ENCODE measurements at places on chromosomes 13 and 19. TPM values are rescaled to one million over a fixed set of nuclear protein-coding genes. Genes with fewer than 3 reads are reported as not detected.
A peak's percentile ranks its signal among the peaks of the same experiment; 100 is the strongest.

DNA sequence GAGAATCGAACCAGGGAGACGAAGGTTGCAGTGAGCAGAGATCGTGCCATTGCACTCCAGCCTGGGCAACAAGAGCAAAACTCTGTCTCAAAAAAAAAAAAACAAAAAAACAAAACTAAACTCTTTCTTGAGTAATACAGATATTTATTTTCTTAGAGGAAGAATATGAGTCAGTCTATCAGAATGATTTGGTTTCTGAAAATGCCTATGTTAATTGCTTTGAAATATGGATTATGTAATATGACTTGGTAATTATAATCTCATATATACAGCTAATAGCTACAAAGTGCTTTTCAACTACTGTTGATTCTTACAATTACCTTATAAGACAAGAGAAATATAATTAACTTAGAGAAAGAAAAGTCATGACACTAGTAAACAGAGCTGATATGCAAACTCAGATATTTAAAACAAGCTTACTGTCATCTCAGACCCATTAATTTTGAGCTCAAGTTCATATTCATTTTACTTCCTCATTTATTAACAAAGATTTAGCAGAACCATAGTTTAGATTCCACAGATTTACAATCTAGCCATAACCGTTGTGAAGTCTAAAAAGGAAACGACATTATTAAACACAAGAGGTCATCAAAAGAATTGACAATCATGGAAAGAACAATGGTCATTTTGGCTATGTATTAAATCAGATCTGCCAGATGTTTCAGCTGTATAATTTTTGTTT is 88.0 kb downstream of the TBC1D4 start:
- no peaks in the 10 kb centered on the region for H3K27me3 ChIP-seq
- H3K27ac ChIP-seq, result no peak overlapping the region
- H3K36me3 ChIP-seq, result peaks cover 7% of the 10 kb centered on the region
- H3K4me3 ChIP-seq, result no peak overlapping the region

DNA sequence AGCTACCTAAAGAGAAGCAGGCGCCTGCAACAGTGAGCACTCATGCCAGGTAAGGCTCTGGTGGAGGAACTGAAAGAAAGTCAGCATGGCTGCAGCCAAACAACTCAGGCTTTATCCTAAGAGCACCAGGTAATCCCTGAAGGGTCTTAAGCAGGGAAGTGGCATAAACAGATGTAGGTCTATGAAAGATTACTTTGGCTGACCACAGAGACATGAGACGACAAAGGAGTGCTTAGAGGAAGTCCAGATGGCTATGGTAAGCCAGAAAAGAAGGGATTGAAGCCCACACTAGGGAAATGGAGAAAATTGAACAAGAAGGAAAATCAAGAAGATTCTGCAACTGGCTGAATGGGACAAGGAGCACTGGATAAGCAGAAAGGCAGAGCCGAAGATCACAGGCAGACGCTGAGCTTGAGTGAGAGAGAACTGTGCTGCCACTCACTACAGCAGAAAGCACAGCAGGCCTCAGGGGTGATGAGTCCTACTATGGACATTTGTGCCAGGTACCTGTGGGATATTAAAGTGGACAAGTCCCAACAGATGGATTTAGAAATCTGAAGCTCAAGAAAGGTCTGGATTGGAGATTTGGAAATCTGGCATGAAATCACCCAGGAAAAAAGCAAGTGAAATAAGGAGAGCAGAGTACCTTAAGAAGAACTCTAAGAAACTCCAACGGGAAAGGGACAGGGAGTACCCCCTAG is 4.2 kb downstream of the RCBTB1 start:
- H3K27ac ChIP-seq, result no peak overlapping the region
- DNase-seq, result no peak
- H3K27me3 ChIP-seq, result peaks cover 6% of the 10 kb centered on the region

The COG3 gene
- total RNA-seq, result 30.4 TPM

- peak overlapping the region; percentile 51 for H3K4me3 ChIP-seq
- peaks cover 34% of the 10 kb centered on the region for H3K4me1 ChIP-seq
- H3K27me3 ChIP-seq, result no peaks in the 10 kb centered on the region
- DNase-seq, result no peak
- no peaks in the 10 kb centered on the region for H3K36me3 ChIP-seq
- H3K27ac ChIP-seq, result no peak overlapping the region
Observed at GRCh38 chr19:56117889-56118288, 3.2 kb downstream of the ZNF787 start.

- H3K4me1 ChIP-seq, result peaks cover 17% of the 10 kb centered on the region
- no peak overlapping the region for H3K27ac ChIP-seq
- no peak overlapping the region for H3K4me3 ChIP-seq
- H3K27me3 ChIP-seq, result no peaks in the 10 kb centered on the region
Observed at GRCh38 chr13:113499936-113500335, 9.4 kb upstream of the DCUN1D2 start.

GRCh38 chr19:33804021-33804799 is 7.5 kb downstream of the KCTD15 start:
- H3K36me3 ChIP-seq, result peaks cover 12% of the 10 kb centered on the region
- no peak overlapping the region for H3K27ac ChIP-seq
- H3K4me3 ChIP-seq, result no peak overlapping the region

- H3K4me1 ChIP-seq, result peaks cover 11% of the 10 kb centered on the region
- H3K27me3 ChIP-seq, result peaks cover 3% of the 10 kb centered on the region
- H3K36me3 ChIP-seq, result no peaks in the 10 kb centered on the region
- no peak for DNase-seq
Observed at GRCh38 chr19:31803835-31804446, 454.7 kb upstream of the TSHZ3 start.

The PODNL1 gene
- total RNA-seq, result 0.48 TPM

DNA sequence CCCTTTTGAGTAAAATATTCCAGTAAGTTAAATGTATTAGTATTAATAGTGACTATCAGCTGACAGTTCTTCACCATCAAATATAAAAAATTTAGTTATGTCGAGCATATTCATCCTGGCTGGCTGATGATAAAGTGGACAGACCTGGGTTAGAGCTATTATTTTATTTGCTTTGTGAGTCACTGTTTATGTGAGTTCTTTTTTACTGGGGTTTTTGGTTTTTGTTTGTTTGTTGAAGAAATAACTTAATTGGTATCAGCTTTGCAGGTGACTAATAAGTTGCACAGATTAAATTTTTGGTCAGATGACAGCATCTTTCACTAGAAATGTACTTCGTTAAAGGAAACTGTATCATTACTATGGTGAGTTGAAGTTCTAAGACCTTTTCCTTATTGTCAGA is 224.7 kb downstream of the GGACT start:
- H3K4me3 ChIP-seq, result no peak overlapping the region
- H3K36me3 ChIP-seq, result peaks cover 22% of the 10 kb centered on the region
- no peak overlapping the region for H3K27ac ChIP-seq
- DNase-seq, result no peak
- peaks cover 27% of the 10 kb centered on the region for H3K4me1 ChIP-seq
- H3K27me3 ChIP-seq, result no peaks in the 10 kb centered on the region

The TECR gene
- 240 TPM for total RNA-seq

- H3K36me3 ChIP-seq, result peaks cover 45% of the 10 kb centered on the region
- no peak overlapping the region for H3K4me3 ChIP-seq
- peak overlapping the region; percentile 6 for H3K27ac ChIP-seq
- H3K4me1 ChIP-seq, result peaks cover 61% of the 10 kb centered on the region
- no peaks in the 10 kb centered on the region for H3K27me3 ChIP-seq
- no peak for DNase-seq
Observed at GRCh38 chr13:98496966-98497365, 79.9 kb downstream of the STK24 start.

GRCh38 chr13:97502181-97502580 is 68.2 kb downstream of the RAP2A start:
- no peak overlapping the region for H3K4me3 ChIP-seq
- peaks cover 8% of the 10 kb centered on the region for H3K4me1 ChIP-seq
- no peaks in the 10 kb centered on the region for H3K27me3 ChIP-seq
- H3K36me3 ChIP-seq, result no peaks in the 10 kb centered on the region

- no peak for DNase-seq
- peaks cover 9% of the 10 kb centered on the region for H3K4me1 ChIP-seq
- no peaks in the 10 kb centered on the region for H3K27me3 ChIP-seq
- no peak overlapping the region for H3K27ac ChIP-seq
- H3K4me3 ChIP-seq, result no peak overlapping the region
Observed at GRCh38 chr13:50636007-50636704, 207.3 kb downstream of the DLEU7 start.

The SPACA4 gene
- not detected for total RNA-seq

The TMC4 gene
- 42.1 TPM for total RNA-seq

GRCh38 chr13:52931539-52932431 is 83.3 kb upstream of the PCDH8 start:
- H3K4me1 ChIP-seq, result peaks cover 27% of the 10 kb centered on the region
- no peak for DNase-seq
- no peak overlapping the region for H3K27ac ChIP-seq
- H3K36me3 ChIP-seq, result no peaks in the 10 kb centered on the region
- H3K4me3 ChIP-seq, result no peak overlapping the region

GRCh38 chr19:41785653-41786052 is 10.7 kb upstream of the CEACAM3 start:
- peaks cover 42% of the 10 kb centered on the region for H3K27me3 ChIP-seq
- H3K36me3 ChIP-seq, result no peaks in the 10 kb centered on the region
- H3K4me3 ChIP-seq, result no peak overlapping the region
- DNase-seq, result no peak

- no peak for DNase-seq
- H3K4me3 ChIP-seq, result no peak overlapping the region
- peaks cover 31% of the 10 kb centered on the region for H3K27me3 ChIP-seq
- no peaks in the 10 kb centered on the region for H3K4me1 ChIP-seq
- H3K36me3 ChIP-seq, result no peaks in the 10 kb centered on the region
- no peak overlapping the region for H3K27ac ChIP-seq
Observed at GRCh38 chr19:45340899-45341453, 426 bp downstream of the KLC3 start.

DNA sequence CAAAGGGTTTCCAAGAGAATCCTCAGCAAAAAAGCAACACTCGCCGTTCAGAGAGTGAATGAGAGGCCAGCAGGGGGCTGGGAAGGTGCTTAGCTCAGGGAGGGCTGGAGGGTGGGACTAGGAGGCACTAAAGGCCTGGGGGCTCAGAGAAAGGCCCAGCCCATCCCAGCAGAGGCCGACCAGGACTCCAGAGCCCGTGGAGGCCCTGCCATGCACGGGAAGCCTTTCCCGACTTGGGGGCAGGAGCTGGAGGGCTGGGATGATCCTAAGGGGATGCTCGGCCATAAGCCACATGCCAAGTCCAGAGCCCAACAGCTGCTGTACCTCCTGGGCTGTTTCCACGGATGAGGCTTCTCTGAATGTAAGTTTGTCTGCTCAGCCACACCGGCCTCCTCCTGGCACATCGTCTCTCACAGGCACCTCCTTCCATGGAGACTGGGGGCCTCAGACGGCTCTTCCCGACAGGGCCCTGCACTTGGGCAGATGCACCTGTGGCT is 19.5 kb downstream of the RASA3 start:
- DNase-seq, result no peak
- H3K4me1 ChIP-seq, result peaks cover 48% of the 10 kb centered on the region
- H3K27ac ChIP-seq, result no peak overlapping the region
- H3K36me3 ChIP-seq, result peaks cover 4% of the 10 kb centered on the region
- H3K27me3 ChIP-seq, result peaks cover 3% of the 10 kb centered on the region

DNA sequence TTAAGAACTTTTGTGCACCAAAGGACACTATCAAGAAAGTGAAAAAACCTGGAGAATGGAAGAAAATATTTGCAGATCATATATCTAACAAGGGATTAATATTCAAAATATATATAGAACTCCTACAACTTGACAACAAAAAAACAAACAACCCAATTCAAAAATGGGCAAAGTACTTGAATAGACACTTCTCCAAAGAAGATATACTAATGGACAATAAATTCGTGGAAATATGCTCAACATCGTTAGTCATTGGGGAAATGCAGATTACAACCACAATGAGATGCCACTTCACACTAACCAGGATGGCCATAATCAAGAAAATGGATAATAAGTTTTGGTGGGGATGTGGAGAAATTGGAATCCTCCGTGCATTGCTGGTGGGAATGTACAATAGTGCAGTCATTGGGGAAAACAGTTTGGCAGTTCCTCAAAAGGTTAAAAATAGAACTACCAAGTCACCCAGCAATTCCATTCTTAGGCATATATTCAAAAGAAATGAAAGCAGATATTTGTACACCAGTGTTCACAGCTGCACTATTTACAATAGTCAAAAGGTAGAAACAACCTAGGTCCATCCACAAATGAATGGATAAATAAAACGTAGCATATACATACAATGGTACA is 2.2 kb upstream of the LSR start:
- peaks cover 65% of the 10 kb centered on the region for H3K27me3 ChIP-seq
- no peak for DNase-seq
- H3K27ac ChIP-seq, result peak overlapping the region; percentile 98
- peak overlapping the region; percentile 61 for H3K4me3 ChIP-seq
- H3K4me1 ChIP-seq, result peaks cover 13% of the 10 kb centered on the region
- H3K36me3 ChIP-seq, result no peaks in the 10 kb centered on the region

The DACT3 gene
- total RNA-seq, result 24.5 TPM

- DNase-seq, result no peak
- no peaks in the 10 kb centered on the region for H3K27me3 ChIP-seq
- no peak overlapping the region for H3K27ac ChIP-seq
- H3K4me1 ChIP-seq, result no peaks in the 10 kb centered on the region
Observed at GRCh38 chr13:48518083-48518482, 14.8 kb downstream of the RCBTB2 start.

- H3K27me3 ChIP-seq, result no peaks in the 10 kb centered on the region
- H3K4me1 ChIP-seq, result peaks cover 56% of the 10 kb centered on the region
- DNase-seq, result no peak
- H3K27ac ChIP-seq, result peak overlapping the region; percentile 48
- H3K4me3 ChIP-seq, result peak overlapping the region; percentile 6
Observed at GRCh38 chr13:114067381-114067885, 65.0 kb downstream of the RASA3 start.

DNA sequence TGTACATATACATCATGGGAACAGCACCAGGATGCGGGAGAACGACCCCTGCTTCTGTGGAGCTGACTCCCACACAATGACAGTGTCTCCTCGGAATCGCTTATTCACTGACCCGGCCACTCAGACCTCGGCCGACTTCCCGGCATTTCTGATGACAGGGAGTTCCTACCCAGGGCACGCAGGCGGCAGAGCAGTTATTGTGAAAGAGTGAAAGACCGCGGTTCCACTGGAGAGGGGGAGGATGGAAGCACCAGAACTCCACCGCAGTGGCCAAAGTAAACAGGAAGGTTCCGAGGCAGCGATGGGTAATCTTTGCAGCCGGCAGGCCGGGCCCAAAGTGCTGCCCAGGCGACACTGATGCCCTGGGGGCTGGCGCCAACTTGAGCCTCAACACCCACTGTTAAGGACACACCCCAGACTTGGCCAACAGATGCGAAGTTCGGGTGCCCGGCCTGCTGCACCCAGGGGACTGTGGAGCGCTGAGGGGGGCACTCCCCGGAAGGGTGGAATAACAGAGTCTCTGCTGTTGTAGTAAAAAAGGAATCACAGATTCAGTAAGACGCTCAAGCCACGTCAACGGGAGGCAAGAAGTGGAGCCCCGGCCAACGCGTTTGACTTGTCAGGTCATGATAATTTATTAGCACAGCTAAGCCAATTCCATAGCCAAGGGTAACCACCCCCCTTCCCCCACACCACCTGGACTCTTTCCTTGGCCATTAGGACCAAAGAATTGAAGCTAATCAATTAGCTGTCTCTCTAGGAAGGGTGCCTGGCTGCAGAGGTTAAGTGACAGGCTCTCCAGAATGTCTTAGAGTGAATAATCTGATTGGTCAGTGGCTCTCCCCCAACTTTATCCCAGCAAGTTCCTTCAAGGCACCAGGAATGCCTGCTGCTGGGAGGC is 5.8 kb downstream of the MLLT1 start:
- no peaks in the 10 kb centered on the region for H3K27me3 ChIP-seq
- no peak for DNase-seq
- peak overlapping the region; percentile 39 for H3K27ac ChIP-seq

The RASIP1 gene
- total RNA-seq, result 1.9 TPM

- H3K4me3 ChIP-seq, result no peak overlapping the region
- H3K36me3 ChIP-seq, result no peaks in the 10 kb centered on the region
- DNase-seq, result no peak
- H3K27me3 ChIP-seq, result no peaks in the 10 kb centered on the region
- H3K4me1 ChIP-seq, result no peaks in the 10 kb centered on the region
Observed at GRCh38 chr19:15576526-15577156, 38.4 kb upstream of the CYP4F8 start.

Data from type B pancreatic cell (in vitro differentiated cells).